ENCODE measurements at places on chromosomes 5 and 9.

GRCh38 chr9:89797255-89797654, 192.4 kb downstream of the GADD45G start:
- peak; percentile 29 for DNase-seq

DNA sequence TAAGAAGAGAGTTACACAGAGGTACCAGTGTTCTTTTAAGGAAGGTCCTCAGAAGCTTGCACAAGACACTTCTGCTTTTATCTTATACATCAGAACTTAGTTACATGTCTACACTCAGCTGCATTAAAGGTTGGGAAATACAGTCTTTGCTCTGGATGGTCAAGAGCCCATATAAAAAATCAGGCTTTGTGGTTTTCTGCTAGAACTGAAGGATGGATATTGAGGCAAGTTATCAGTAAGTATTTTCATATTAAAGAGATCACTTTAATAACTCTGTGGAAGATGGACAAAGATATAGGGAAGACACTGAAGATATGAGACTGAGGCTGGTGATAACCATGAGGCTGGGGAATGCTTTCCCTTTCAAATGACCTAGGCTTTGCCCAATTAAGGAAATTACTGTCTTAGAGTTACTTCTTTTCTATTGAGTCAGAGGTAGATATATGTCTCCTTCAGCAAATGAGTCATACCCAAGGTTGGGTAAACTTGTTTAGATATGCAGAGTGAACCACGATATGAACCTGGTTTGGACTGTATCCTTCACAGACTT, 87.0 kb upstream of the TNC start:
- DNase-seq: no peak

- no peak for DNase-seq
Measured at GRCh38 chr9:92406477-92406876, 2.1 kb upstream of the OGN start.

DNA sequence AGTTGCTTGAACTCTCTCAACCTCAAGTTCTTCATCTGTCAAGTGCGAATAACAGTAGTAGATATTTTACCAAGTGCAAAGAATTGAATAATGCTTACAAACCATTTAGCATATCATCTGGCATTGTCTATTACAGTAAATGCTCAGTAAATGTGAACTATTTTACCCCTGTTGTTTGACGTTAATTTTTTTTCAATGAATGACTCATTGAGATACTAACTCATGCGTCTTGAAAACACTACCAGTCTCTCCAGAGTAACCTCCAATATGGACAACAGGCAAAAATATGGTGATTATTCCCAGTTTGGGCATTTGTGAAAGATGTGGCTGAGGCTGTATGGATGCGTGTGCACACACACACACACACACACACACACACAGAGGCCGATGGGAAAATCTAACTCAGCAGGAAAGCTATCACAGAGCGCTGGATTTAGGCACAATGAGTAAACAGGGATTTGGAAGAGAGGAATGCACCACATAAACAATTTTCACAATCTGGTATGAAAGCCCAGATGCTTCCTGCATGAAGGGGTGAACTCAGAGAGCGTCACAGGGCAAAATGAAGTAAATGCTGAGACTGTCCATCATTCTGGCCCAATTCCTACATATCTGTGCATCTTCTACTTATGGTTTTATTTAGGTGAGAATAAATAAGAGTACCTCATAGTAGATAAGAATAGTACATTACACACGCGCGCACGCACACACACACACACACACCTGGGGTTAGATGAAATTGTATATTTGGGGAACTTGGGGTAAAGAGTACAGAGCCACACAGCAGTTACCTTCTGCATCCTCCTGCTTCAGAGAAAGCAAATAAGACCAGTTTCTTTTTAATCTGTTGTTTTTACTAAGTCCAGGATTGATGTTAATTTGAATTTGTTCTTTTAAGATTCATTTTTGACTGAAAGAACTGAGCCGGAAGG, 128.7 kb downstream of the PALM2AKAP2 start:
- no peak for DNase-seq

- no peak for DNase-seq
Measured at GRCh38 chr5:112848116-112848811, 12.8 kb upstream of the SRP19 start.

DNA sequence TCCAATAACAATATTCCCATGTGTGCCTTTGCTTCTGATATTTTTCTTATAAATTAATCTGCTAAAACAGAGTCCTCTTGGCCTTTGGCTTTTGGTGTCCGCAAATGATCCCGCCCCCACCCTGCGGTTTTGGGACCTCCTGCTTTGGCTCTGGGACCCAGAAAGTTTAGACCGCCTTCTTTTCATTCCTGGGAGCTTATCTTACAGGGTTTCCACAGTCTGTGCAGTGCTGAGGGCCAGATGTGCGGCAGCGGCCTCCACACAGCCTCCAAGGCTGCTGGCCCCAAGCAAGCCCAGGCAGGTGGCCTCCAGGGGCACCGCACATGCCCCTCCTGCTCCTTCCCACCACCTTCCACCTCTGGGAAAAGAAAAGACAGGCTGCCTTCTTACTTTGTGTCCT, 191.5 kb downstream of the ERCC6L2 start:
- DNase-seq: no peak

DNA sequence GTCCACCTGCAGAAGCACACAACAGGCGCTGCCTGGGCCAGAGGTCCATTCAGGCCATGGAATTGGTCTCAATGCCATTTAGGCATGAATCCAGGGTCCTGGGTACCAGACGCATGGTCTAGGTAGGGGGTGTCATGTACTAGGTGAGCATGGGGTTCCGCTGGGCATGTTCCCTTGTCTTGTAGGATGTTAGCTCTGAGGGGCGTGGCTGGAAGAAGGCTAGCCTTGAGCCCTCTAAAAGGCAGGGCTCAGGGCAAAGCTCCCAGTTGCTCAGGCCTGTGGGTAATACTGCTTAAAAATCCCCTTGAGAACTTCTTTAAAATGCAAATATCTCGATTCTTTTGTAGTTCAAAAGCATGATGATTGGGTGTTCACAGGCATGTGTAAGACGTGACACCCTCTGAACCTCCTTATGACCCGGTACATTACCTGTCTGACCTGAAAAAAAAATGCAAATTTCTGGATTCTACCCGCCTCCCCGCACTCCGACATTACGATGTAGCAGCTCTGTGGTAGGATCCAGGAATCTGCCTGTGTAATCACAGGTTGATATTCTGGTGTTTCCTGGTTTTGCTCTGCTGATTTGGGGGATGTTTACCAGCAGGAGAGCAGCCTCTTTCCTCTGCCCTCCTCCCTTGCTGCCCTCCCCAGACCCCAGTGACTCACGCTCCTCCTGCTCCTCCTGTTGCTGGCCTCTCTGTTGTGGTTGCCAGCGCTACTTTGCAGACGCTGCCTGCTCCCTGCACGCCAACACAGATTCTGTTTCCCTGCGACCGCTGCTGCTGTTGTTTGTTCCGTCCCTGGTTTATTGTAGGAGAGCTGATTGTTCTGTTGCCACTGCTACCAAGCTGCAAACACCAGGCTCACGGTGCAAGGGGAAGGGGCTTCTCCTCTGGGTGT, 5.7 kb downstream of the TMC1 start:
- DNase-seq: no peak

GRCh38 chr9:12822111-12822510, 47.3 kb downstream of the LURAP1L start:
- DNase-seq: no peak

GRCh38 chr5:60843386-60843935, 608 bp downstream of the ELOVL7 start:
- no peak for DNase-seq

- peak; percentile 66 for DNase-seq
Measured at GRCh38 chr5:139381837-139382761, 998 bp downstream of the SLC23A1 start.

DNA sequence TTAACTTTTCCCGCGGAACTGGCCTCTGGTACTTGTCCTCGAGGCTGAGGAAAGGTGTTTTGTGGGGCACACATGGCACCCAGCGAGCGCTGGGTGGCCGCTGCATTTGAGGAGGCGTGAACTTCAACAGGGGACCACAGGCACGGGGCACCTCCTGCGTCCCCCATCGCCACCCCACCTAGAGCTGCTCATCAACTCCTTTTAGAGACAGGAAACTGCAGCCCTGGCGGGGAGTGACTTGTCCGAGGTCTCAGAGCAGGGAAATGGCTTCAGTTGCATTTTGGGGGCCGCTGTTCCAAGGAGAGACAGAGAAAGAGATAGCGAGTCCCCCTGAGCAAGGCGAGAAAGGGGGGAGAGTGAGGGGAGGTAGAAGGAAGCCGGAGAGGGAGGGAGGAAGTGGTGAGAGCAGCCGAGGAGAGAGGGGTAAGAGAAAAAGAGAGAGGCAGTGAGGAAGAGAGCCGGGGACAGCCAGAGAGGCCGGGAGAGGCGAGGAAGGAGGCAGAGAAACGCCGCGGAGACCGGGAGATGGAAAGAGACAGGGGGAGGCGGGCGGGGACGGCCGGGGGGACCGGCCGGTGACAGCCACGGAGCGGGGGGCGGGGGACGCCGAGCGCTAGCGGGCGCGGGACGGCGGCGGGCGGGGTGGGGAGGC, 12.5 kb upstream of the LHX2 start:
- no peak for DNase-seq

- no peak for DNase-seq
Measured at GRCh38 chr5:151717416-151717815, 30.7 kb upstream of the SPARC start.

DNA sequence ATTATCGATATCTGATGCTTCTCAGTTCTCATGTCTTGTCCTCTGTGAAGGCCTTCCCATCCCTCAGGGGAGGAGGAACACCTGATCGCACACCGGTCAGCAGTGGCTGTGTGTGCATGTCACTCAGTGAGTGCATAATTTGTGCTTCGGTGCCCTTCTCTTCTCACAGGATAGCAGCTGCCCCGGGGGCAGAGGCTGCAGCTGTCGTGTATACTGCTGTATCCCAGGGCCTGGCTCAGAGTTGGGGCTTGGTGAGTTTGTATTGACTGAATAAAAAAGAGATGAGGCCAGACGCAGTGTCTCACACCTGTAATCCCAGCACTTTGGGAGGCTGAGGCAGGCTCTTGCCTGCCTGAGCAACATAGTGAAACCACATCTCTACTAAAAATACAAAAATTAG, 49.7 kb upstream of the NCS1 start:
- no peak for DNase-seq

DNA sequence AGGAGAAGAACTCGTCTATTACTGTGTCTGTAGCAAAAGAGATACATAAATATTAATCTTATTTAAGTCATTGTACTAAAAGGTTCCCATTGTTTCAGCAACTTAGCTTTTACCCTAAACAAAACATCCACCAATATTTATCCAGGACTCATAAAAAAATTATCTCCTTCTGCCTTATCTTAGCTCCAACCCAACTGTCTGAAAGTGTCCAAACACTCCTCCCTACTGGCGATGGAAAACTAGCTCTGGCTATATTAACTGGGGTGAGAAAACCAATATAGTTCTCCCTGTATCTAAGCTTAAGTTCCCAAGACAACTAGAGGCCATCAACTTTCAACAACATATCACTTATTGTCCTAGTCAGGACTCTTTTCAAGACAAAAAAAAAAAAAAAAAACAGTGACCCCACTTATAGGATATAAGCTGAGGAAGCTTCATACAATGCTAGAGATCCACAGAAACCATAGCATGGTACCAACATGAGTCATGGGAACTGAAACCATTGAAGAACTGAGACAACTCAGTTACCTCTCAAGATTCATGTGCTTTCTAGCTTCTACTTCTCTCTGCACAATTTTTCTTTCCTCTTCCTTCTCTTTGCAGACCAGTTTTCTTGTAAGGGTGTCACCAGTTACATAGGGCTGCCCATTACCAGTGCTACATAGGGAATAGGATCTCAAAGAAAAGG, 150.7 kb upstream of the RASA1 start:
- no peak for DNase-seq

DNA sequence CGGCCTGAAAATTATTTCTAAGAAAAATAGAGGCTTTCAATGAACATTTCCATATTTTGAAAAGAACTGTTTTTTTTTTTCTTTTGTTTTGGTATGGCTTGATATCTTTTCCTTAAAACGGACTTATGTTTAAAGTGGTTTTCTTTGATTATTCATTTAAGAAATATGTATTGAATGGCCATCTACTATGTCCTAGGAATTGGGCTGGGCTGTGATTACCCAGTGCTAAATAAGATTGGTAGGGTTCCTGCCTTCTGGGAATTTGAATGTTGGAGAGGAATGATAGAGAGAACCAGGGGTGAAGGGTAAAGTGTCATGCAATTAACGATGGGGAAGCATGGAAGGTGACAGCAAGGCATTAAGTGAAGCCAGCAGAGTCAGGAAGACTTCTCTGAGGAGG, 33.2 kb downstream of the TNFSF8 start:
- DNase-seq: no peak

DNA sequence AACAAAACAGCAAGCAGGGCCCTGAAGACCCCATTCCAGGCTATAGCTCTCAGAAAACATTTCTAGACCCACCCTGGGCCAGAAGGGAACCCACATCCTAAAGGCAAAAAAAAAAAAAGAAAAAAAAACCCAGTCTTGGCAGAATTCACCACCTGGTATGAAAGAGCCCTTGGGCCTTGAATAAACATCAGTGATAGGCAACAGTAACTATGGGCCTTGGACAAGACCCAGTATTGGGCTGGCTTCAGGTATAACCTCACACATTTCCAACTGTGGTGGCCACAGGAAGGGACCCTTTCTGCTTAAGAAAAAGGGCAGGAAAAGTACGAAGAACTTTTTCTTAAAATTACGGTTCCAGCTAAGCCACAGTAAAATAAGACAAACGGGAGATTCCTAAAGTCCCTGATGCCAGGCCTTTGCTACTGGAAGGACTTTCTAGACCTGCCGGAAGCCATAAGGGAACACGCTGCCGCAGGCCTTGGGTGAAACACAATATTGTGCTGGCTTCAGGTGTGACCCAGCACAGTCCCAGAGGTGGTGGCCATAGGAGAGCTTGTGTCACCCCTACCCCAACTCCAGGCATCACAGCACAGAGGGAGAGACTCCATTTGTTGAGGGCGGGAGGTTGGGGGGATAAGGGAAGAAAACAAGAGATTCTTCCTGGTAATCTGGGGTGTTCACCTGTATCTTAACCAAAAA, 505.2 kb upstream of the RGMB start:
- no peak for DNase-seq

DNA sequence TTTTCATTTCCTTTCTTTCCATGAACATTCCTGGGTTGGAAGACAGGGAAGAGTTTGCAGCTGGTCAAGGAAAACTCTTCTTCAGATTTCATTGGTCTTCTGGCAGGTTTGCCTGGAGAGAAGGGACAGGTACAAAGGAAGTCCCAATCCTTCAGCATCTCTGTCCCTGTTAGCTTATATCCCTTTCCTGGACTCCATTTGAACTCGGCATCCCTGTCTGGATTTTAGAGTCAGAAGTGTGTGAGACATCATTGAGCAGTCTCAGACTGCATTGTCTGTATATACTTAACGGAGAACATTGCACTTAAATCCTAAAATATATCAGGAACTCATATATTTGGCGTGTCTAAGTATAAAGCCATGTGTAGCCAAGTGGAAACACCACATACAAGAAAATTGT, 54.9 kb downstream of the ADGRV1 start:
- DNase-seq: no peak

DNA sequence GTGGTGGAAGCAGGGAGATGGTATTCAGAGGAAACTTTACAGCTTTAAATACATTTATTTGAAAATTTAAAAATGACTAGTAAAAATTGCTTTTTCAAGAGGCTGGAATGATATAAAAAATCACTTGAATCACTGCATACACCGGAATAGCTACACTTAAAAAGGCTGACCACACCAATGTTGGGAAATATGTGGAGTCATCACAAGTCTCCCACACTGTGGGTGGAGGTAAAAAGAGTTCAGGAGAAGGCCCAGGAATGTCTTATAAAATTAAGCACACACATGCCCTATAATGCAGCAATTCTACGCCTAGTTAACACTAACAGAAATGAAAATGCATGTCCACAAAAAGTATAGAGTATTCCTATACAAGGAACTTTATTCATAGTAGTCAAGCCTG, 198.1 kb downstream of the ROR2 start:
- DNase-seq: no peak
